ENCODE measurements at places on chromosomes 3 and 15.

DNA sequence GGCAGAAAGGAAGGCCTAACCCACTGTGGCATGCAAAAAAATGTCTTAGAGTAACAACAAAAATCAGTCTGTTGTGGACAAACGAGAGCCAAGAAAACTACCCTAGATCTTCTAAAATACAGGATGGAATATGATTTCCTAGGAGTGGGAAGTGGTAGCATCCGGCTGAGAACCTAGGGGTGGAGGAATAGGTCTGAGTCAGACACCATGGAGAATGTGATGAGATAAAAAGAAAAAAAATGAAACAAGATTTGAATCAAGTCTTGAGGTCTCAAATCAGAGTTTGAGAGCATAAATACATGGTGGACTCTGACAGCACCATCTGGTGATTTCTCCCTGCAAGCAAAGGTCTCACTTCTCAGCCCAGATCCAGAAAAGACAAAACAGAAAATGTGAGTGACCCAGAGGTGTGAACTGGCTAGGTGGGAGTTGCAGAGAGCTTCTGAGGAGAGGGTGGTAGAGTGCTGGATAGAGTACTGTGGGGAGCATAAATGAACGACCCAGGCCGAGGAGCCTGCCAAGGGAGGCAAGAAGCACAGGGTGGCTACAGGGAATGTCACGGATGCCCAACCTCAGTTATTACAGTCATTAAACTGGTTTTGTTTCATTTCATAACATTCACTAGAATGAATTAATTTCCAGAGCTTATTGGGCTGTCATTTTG, 27.6 kb upstream of the VEPH1 start:
- DNase-seq: no peak

- DNase-seq: no peak
These were observed 10.4 kb upstream of the C15orf39 start for GRCh38 chr15:75191235-75191634.

GRCh38 chr3:194057570-194058188, 78.3 kb upstream of the HES1 start:
- no peak for DNase-seq

- no peak for DNase-seq
These were observed 93.9 kb downstream of the WNT7A start for GRCh38 chr3:13785853-13786436.

DNA sequence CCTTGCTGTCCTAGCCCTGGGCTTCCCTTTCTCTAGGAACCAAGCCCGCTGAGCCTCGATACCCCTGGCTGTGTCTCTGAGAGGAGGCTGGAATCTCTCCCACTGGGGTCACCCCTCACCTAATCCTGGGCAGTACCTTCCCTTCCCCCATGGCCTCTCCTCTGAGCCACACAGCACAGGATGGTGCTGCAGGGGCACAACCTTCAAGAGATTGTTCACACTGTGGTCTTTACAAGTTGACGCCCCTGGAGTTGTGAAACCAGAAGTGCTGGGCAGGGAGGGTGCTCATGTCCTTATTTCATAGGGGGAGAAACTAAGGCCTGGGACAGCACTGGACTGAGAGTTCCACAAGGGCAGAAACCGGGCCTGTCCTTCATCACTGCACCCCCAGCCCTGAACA, 70.9 kb upstream of the TMEM115 start:
- no peak for DNase-seq

DNA sequence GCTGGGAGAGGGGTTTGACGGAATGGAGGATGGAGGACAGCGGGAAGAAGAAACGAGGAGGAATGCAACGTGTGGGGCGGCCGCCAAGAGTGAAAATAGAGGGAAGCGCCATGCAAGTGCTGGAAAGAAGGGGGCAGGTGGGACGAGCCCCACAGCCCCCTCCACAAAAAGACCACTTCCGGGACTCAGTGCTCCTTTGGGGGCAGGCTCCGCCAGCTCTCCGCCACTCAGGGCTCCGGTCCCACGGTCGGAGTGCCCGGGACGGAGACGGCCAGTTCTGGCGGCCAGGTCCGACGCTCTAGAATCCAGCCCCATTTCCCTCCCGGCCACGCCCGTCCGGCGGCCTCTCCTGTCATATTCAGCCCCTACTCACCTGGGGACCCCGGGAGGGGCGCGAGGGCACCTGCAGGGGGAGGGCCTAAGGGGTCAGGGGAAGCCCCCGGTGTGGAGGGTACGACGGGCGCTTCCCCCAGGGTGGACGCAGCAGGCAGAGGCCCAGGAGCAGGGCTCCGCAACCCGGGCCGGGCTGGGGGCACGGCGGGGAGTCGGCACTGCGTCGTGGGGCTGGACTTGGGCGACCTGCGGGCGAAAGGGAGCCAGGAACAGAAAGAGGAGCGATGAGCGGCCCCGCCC, 25.5 kb upstream of the CSPG4 start:
- DNase-seq: no peak

DNA sequence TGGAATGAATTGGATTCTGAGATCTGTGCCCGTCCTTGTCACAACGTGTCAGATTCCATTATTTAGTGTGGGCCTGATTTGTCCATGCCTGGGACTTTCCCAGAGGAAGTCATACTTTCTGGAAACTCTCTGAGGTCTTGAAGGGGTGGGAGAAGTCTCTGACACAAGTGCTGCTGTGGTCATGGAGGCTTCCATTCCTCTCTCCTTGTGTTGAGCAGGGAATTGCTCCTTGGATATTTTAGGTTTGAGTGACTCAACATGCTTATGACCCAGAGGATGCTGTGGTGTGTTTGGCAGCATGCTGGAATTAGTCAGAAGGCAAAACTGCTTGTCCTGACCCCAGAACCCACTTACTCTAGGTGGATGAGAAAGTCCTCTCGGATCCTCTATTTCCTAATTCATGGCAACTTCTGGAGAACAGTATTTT, 132.1 kb downstream of the LPP start:
- no peak for DNase-seq

GRCh38 chr3:88117683-88118082, 32.1 kb upstream of the C3orf38 start:
- no peak for DNase-seq

GRCh38 chr3:71211083-71211482, 372.4 kb downstream of the FOXP1 start:
- no peak for DNase-seq

DNA sequence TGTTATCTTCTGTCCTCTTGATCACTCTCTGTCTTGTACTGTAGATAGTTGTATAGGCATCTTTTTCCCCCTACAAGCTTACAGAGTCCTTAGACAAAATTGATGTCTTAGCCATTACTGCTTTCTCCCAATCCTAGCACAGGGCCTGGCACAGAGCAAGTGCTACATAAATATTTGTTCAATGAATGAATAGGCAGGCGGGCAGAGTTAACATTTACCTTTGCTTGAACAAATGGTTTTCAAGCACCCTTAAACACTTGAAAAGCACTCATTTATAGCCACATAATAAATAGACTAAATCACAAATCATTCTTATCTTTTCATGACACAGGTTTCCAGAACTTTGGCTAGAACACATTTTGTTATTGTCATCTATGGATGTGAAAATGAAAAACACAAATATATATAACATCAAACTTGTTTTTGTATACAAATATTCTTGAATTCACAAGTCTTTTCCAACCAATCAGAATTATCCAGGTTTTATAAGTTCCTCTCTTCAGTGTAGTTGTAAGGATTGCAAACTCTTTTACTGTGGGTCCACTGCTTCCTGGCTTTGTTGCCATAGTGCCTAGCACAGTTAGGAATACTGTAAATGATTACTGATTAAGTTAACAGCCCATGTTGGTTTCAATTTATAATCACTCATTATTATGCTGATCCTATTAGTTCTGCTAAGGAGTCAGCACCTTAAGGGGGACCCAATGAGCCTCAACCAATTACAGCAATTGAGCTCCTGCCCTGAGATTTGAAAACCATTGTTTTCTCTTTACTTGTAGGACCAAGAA, 61.9 kb downstream of the ISL2 start:
- no peak for DNase-seq

DNA sequence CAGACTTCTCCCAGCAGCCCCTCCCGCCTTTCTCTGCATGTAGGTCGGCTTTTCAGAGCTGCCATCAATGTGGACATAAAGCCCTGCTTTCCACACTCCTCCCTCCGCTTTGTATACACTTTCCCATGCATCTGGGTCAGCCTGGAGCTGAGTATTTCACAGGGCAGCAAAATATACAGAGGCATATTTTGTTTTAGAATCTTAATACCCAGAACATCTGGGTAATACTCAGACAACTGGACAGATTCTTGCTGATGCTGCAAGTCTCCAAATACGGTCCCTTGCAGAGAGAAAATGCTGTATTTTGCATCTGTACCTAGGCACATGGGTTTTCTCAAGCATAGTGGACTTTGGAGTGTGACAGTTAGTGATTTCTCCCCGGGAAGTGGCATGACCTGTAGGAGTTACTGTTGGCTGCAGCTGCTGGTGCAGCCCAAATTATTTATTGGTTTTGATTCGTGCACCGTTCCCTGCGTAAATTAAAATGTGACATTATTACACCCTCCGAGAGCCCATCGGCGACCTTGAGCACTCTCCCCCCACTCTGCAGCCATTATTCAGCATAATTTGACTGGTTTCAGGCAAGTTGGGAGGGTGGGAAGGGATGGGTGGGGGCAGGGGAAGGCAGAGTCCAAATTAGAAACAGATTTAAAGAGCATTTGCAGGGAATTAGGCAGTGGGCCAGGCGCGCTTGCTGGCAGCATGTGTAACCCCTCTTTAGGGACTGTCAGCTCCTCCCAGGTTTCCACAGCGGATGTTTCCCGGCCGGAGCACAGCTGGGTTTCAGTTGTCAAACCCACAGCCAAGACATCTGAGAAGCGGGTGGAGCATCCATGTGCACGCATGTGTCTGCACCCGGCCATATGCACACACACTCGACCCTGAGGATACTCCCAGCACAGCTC, 100.8 kb downstream of the CPN2 start:
- DNase-seq: peak; percentile 75

DNA sequence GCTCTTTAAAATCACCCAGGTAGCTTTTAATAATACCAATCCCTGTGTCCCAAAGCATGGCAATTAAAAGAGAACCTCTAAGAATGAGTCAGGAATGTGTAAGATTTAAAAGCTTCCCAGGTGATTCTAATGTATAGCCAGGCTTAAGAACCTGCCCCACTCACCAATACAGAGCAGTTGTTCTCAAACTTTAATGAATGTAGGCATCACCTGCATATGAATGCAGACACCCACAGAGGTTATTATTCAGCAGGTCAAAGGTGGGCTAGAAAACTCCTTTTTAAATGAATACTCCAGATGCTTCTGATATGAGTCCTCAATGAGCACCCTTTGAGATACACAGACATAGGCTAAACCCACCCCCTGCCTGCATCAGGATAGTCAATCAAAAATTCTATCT, 298.1 kb upstream of the KCNMB2 start:
- no peak for DNase-seq

- no peak for DNase-seq
These were observed 22.6 kb downstream of the ADAM10 start for GRCh38 chr15:58726867-58727266.

DNA sequence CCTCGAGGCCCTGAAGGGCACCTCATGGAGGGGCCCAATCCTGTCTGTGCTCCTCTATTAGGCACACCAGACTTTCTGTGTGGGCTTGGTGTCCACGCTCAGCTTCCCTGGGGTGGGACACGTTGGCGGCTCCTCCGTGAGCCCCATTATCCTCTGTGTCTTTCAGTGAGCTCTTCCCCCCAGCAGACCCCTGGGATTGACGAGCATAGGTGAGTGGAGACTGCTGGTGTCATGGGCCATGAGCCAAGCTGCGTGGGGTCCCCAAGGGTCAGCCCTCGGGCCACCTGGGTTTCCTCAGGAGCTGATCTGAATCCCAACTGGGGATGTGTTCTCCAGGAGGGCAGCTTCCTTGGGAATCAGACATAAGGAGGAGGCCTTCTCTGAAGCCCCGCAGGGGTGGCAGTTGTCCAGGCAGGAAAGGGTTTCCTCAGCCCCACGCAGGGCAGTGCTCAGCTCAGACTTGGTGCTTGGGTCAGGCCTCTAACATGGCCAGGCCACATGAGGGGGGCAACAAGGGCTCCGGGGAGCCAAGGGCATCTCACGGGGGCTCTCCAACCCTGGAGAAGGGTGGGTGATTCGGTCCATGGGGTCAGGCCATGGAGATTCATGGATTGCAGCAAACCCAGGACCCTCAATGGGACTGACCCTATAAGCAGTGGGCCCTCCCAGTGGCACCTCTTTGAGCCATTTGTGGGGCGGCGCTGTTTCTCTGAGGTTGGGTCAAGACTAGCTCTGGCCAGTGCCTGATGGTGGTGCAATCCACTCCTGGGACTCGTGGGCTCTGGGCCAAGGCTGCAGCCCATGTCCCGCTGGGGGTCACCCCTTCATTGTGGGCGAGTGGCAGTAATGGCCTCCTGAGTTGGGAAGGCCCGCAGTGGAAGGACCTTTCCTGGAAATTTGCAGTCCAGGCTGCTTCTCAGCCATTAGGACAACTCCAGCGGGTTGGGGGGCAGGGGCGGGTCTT, 222.5 kb downstream of the SNRPN start:
- no peak for DNase-seq

- DNase-seq: no peak
These were observed 14.5 kb downstream of the APBA2 start for GRCh38 chr15:28900041-28900891.

DNA sequence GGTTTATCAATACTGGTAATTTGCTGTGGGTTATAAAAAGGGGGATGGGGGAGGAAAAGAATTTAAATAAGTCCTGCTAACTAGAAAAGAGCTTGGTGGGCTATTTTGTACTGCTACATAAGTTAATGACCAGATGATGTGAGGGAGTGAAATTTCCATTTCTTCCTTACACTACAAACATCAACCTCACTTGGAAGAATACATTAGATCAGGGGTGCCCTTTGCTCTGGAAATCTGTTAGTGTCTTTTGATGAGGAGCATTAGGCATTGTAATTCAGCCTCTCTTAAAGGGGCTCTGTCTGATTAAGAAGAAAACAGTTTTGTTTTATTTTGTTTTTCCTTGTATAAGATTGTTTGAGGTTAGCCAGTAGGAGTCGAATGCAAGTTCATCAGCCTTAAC, 576.4 kb upstream of the TBL1XR1 start:
- no peak for DNase-seq

GRCh38 chr15:77454265-77454664, 33.6 kb downstream of the HMG20A start:
- no peak for DNase-seq

GRCh38 chr3:116966649-116967048, 257.1 kb downstream of the TUSC7 start:
- DNase-seq: no peak

DNA sequence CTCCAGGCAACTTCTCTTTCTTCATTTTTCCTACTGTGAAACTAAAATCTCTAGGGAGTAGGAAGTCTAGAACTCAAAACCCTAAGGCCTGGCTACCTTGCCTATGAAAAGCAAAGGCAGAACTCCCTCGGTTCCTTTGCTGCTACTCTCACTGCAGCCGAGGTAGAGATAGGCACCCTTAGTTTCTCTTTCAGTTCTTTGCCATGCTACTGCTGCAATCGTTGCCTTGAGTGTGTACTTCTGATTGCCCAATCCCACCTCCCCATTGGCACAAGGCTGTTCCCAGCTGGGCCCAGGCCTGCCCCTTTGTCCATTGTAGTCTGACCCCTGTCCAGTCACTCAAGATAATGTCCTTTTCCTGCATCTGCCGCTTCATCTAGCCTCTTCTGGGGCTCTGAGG, 92.3 kb upstream of the MRPS22 start:
- DNase-seq: no peak

GRCh38 chr3:54235998-54236397, 113.6 kb downstream of the CACNA2D3 start:
- DNase-seq: no peak

Measured in right renal pelvis (tissue), 4 donors.